ENCODE measurements at places on chromosomes 3 and 15.

DNA sequence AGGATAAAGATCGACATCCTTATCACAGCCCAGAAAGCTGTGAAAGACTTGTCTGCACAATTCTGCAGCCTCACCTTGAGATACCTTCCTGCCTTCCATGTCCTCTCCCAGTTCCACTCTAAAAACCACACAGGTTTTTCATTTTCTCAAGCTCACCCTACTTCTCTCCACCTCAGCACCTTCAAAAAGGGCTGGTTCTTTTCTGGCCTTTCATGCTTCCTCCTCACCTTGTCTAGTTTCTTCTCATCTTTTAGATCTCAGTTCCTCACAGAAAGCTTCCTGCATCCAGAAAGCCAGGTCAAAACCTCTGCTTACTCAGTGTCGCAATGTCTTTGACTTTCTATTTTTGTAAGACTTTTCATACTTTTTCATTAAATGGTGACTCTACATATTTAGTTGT, 140.2 kb upstream of the STT3B start:
- no peak for DNase-seq

- peak; percentile 43 for DNase-seq
These were observed 82.0 kb upstream of the WNT5A start for GRCh38 chr3:55569033-55569599.

- no peak for DNase-seq
These were observed 888.9 kb downstream of the SQOR start for GRCh38 chr15:46523701-46524100.

GRCh38 chr15:39889601-39890000, 30.5 kb downstream of the GPR176 start:
- DNase-seq, result no peak

DNA sequence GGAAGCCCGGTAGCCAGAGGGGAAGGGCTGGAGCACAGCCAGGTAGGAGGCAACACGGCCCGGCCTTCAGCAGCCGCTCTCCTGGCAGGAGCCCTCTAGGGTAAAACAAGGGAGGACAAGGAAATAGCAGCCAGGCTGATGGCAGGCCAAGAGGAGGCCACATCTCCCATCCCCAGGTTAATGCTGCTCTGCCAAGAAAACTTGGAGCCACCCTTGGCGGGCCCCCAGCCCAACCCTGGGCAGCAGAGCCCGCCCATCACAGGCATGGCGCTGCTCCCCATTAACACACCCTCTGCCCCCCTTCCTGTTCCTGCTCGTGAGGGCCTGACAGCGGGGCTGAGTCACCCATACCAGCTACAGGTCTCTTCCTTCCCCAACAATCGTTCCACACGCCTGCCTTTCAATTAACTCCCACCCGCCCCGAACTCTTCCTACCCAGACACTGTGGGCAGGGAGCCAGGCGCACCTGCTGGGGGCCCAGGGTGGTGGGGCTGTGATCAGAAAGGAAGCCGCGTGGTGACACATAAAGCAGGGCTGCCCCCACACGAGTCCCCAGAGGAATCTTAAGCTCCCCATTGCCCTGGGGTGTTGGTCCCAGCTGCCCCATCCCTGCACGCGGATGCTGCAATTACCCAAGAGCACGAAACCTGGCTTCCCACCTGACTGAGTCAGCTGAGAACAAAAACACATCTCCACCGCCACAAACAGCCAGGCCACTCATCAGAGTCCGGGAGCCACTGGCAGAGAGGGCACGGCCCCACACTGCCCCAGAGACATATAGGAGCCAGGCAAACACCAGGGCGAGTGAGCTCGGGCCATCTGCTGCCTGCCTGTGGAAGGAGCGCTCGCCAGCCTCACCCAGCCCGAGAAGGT, at the start of gene C15orf62:
C15orf62 (plus strand) TSS at position 707 of the 873 bp plus-strand sequence. CDS start 516 bp downstream, outside the sequence.
- DNase-seq, result peak; percentile 76

DNA sequence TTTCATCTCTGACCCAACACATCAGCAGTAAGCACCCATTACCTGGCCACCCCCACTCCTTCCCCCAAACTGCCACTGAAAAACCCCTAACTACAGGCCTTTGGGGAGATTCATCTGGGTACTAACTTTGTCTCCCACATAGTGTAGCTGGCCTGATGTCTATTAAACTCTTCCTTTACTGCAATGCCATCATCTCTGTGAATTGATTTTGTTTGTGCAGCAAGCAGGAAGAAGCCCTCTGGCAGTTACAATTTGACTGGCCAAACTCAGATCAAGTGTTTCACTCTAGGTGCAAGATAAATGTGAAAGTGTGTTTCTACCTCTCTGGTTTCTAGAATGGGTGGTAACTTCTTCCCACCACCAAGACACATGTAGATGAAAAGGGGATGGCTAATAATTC, 26.7 kb upstream of the OR5K4 start:
- DNase-seq, result no peak

- no peak for DNase-seq
These were observed 64.0 kb downstream of the P3H2 start for GRCh38 chr3:190056742-190057141.

GRCh38 chr3:114442246-114442645, 148.4 kb downstream of the TIGIT start:
- DNase-seq, result peak; percentile 38

DNA sequence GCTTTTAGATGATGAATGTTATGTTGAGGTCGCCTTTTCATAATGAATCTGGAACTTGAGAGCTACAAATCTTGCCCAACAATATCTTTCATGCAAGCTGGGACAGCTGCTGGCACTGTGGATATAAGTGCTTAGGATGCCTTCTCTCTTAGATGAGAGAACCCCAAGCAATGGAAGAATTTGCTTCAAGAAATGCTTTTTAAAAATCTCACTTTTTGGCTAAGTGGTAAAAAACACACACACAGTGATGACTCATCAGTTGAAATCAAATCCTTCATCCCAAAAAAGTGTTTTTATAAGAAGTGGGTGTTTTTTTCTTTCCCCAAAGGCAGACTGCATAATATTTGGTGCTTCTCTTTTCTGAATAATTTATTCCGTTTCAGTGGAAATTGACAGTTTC, 38.4 kb upstream of the GALNT15 start:
- DNase-seq, result no peak

DNA sequence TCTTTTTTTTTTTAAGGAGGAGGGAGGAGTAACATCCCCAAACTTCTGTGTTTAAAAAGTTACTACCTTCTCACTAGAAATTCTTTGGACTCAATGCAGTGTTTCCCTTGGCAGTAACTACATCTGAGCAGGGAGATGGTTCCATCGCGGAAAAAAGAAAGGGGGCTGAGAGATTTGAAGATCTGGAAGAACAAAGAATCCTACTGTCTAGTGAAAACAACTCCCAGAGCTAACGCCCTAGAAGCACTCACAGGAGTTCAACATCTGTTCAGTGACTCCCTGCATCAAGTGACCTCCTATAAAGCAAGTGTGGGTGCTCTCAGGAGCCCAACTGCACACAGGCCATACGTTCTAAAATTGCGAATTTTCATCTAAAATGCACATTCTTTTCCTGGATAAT, 66.8 kb upstream of the PXYLP1 start:
- DNase-seq, result no peak

DNA sequence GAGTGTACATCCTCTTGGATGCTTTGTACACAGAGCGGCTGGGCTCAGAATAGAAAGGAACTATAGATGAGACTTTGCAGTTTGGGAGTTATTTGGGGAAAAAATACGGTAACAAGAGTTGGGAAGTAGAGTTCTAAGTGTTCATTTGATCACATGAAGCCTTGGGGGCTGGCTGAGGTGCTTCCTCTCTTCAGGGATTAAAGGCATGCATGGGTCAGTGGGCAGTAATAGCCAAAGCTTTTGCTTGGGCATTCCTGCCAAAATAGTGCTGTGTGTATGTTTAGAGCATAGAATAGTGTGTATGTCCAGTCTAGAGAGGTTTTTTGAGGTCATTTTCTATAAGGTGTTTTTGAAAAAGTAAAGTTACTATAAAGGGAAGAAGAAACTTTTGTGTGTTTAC, 12.8 kb downstream of the AKAP13 start:
- DNase-seq, result no peak

- no peak for DNase-seq
These were observed 848.0 kb downstream of the TUSC7 start for GRCh38 chr3:117557464-117558090.

GRCh38 chr3:99434190-99434589, 204.2 kb upstream of the COL8A1 start:
- DNase-seq, result no peak

DNA sequence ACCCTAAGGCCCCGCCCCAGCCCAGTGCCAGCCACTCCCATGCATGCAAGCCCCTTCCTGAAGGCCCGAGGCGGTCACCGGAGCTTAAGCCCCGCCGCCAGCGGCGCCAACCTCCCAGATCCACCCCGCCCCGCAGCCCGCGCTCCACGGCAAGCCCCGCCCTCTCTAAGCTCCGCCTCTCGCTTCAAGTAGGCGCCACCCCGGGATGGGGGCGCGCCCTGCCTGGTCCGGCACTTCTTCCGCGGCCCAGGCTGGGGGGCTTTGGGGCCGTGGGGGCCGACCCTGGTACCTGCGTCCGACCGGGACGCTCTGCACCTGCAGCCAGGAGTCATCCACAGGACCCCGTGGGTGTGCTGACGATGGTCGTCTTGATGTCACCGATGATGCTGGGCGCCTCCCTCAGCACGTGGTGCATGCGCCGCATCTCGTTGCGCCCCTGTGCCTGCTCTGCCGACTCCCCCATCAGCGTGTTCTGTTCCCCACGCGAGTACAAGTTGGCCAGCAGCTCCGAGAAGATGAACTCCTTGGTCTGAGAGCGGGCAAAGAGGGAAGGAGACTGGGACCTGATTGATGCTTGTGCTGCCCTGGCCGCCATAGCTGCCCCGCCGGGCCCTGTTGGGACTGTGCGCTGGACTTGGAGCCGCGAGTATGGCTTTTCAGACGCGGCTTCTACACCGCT, 26.1 kb upstream of the CSPG4 start:
- DNase-seq, result peak; percentile 91

GRCh38 chr15:76575274-76575673, 238.7 kb downstream of the ISL2 start:
- DNase-seq, result no peak

DNA sequence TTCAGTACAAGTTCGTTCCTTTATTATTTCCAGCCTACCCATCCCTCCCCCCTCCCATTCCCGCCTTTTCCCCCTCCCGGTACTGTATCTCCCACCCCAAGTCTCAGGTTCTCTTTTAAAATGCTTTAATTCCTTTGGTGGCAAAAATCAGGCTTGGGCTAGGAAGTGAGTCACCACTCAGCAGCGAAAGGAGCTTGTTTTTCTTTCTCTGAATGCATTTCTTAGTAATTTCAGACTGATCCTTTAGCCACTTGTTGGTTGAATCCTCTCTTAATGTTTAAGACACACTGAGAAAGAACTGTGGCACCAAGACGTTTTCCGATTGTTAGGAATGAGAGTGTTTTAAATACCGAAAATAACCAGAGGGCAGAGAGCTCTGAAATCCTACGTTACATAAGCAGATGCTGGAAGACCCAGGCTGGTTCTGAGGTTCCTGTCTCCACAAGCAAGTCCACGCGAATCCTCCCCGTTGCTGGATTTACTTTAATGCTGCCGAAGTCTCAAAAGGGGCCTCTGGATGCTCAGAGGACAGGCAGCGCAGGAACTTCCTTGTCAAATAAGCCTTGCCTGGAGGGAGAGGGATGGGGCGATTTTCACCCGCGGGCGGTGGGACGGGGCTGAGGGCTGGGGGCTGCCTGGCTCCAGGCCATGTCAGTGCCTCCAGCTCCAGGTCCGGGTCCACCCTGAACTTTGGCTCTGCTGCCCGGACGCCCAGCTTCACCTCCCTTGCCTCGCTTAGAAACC, 854 bp upstream of the COL8A1 start:
- DNase-seq, result peak; percentile 73

DNA sequence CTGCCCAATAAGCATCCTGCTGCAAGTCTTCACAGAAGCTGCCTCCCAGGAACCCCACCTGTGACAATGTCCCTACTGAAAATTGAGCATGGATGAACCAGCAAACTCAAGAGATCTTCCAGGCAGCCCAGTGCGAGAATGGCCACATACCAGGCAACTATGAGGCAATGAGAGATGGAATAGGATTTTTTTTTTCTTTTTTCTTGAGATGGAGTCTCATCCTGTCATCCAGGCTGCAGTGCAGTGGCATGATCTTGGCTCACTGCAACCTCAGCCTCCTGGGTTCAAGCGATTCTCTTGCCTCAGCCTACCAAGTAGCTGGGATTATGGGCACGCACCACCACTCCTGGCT, 60.9 kb upstream of the ARL8B start:
- no peak for DNase-seq

GRCh38 chr3:41710646-41711388, 251.1 kb downstream of the ULK4 start:
- peak; percentile 90 for DNase-seq

DNA sequence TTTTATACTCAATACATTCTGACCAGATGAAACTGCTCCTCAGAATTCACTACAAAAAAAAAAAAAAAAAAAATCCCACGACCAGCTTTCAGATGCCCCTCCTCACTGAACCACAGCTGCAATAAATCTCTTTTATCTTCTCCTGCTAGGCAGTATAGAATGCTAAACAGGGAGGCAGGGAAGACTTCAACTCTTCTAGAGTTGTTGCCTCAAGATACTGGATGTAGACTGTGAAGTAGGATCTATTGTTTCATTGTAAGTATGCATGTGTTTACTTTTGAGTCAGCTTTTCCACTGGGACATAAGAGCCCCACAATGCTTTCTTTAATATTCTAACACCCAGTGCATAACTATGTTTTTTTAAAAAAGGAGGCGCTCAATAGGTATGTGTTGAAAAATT, 401.4 kb downstream of the TBL1XR1 start:
- no peak for DNase-seq

DNA sequence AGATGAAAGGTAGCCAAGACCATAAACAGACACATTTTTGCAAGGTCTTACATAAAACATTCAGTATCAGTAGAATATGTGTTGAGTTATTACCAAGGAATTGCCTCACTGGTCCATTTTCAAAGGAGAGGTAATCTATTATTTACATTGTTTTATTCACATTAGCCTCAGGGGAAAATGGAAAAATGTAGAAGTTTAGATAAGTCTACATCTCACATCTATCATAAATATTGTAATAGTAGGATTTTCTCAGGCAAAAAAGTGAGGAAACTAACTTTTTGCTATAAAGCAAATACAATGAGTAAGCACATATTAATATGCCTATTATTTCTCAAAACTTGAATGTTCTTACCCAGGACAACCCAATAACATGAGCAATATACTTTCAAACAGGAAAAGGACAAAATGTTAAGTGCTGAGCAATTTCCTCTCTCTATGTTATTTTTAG, 184.6 kb upstream of the AGTR1 start:
- DNase-seq, result peak; percentile 67

DNA sequence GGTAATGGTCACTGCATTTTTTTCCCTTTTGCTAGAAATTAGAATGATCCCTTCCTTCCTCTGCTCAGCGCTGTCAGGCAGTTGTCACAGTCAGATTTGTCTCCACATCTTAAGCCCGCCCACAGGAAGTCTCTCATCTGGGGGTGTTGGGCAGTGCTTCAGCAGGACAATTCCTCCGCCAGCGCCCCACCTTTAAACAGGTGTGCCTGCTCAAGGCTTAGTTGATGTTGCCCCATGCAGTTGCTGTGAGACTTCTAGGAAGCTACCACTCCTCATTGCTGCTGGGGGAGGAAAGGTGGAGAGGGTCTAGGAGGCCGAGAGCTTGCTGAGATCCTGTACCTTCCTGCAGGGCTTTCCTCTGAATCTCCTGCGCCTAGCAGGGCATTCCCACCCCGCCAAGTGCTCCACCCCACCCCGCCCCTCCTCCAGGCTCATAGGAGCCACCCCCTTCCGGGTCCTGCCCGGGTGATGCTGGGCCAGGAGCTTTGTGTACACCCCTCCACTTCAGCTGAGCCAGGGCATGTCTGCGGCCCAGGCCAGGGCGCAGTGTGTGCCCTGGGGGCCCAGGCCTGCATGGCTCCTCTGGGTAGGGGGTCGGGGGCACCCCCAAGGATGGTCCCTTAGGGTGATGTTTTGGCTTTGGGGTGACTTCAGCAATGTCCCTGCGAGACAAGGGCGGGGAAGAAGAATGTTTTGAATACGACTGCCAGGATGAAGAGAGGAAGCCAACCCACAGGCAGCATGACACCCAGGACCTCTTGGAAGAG, 68.7 kb downstream of the TRAK1 start:
- DNase-seq, result peak; percentile 15

Measured in NCI-H226 (cell line).